ENCODE measurements at places on chromosomes 13 and 19. TPM values are rescaled to one million over a fixed set of nuclear protein-coding genes. Genes with fewer than 3 reads are reported as not detected.

FLT1 gene
- 12.1 TPM for total RNA-seq

GAPDHS gene
- total RNA-seq = not detected

MEF2B gene
- 0.34 TPM for total RNA-seq

TMC4 gene
- total RNA-seq = 1.2 TPM

CGB8 gene
- not detected for total RNA-seq

TNFRSF19 gene
- total RNA-seq = 21.4 TPM

KRTDAP gene
- not detected for total RNA-seq

ZNF134 gene
- total RNA-seq = 28.7 TPM

TMEM59L gene
- 2.0 TPM for total RNA-seq

ZFP14 gene
- 3.4 TPM for total RNA-seq

CLEC17A gene
- 0.21 TPM for total RNA-seq

KLK2 gene
- total RNA-seq = 1.5 TPM

SYT3 gene
- total RNA-seq = 0.60 TPM

ZNF540 gene
- total RNA-seq = 0.15 TPM

PSG11 gene
- not detected for total RNA-seq

KIR2DL3 gene
- total RNA-seq = not detected

KLK15 gene
- not detected for total RNA-seq

KCNRG gene
- 0.30 TPM for total RNA-seq

NALCN gene
- total RNA-seq = 1.5 TPM

LGALS14 gene
- not detected for total RNA-seq

ZNF835 gene
- 0.98 TPM for total RNA-seq

HS6ST3 gene
- total RNA-seq = 0.15 TPM

TNNI3 gene
- 1.2 TPM for total RNA-seq

KHSRP gene
- total RNA-seq = 216 TPM

CYP2S1 gene
- total RNA-seq = 0.75 TPM

CRX gene
- total RNA-seq = not detected

ARHGAP45 gene
- total RNA-seq = 12.4 TPM

OXGR1 gene
- total RNA-seq = 0.66 TPM

ZNF383 gene
- total RNA-seq = 5.9 TPM

FXYD3 gene
- total RNA-seq = 49.6 TPM

PTGIR gene
- total RNA-seq = 0.32 TPM

SERTAD1 gene
- 25.6 TPM for total RNA-seq

KCNN4 gene
- total RNA-seq = 157 TPM

EFNB2 gene
- 13.7 TPM for total RNA-seq

PLPP2 gene
- 102 TPM for total RNA-seq

TNNT1 gene
- 83.9 TPM for total RNA-seq

NLRP11 gene
- 0.75 TPM for total RNA-seq

ZFP28 gene
- 3.2 TPM for total RNA-seq

AMER2 gene
- not detected for total RNA-seq

SYNGR4 gene
- total RNA-seq = not detected
